COLO829 (cell line): ENCODE measurements at places on chromosomes 1 and 21.

DNA sequence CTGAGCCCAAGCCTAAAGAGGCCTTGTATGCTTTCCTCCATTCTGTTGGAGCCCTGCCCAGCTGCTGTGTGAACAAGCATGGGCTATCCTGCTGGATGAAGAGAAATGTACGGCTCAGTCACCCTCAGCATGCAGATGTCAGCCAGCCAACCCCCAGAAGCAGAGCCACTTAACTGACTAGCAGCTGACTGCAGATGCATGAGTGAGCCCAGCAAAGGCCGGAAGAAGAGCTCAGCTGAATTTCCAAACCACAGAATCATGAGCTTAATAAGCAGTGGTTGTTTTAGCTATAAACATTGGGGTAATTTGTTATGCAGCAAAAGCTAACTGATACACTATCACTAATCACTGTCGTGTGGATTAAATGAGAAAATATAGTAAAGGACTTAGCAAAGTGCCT lies 39.0 kb downstream of the FOXO6 start:
- DNase-seq = no peak

GRCh38 chr1:106568201-106568974 lies 488.1 kb upstream of the PRMT6 start:
- DNase-seq = no peak

GRCh38 chr1:155910621-155911121 lies 478 bp downstream of the RIT1 start:
- no peak for DNase-seq

- no peak for DNase-seq
These were observed 2.5 kb upstream of the PKNOX1 start for GRCh38 chr21:42971897-42972275.

- peak; percentile 72 for DNase-seq
These were observed 68.3 kb downstream of the DHRS3 start for GRCh38 chr1:12549460-12550349.

GRCh38 chr1:24077278-24077978 lies 34.5 kb downstream of the MYOM3 start:
- DNase-seq = no peak

DNA sequence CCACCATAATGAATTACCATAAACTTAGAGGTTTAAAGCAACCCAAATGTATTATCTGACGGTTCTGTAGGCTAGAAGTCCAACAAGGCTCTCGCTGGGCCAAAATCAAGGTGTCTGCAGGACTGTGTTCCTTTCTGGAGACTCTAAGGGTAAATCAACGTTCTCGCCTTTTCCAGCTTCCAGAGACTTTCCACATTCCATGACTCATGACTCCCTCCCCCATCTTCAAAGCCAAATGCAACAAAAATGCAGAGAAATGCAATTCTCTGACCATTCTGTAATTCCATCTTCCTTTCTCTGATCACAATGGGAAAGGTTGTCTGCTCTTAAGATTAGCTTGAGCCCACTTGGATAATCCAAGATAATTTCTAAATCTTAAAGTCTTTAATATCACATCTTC lies 287.1 kb downstream of the LTN1 start:
- DNase-seq = no peak

DNA sequence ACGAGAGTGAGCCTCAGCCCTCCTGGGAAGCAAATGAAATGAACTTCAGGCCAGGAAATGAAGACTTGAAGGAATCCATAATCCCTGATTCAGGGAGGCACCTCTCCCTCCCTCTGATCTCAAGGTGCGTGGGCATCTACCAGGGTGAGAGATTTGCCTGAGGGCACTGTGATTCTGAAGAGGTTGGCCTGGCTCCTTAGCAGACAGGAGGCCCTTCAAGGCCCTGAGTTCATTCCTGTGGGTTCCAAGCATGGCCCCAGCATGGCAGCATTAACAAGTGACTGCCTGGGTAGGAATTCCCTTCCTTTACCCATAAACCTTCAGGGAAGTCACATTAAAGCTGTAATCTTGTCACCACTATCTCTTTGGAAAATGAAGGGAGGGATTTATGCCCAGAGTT lies 29.8 kb upstream of the IFNGR2 start:
- no peak for DNase-seq

DNA sequence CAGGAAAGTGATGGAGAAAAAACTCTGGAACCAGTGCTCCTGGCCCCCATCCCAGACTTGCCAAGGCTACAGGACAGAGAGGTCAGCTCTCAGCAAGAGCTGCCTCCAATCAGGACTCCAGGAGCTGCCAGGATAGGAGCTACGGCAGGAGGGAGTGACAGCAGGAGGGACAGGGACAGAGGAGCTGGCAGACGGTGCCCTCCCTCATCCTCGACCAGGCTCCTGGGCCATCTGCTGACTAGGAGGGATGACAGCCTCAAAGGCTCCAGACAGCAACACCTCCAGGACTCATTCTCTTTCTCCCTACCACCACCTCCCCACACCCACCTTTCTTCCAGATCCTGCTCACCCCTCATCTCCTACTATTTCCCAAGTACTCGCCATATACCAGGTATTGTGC lies 22.7 kb downstream of the DLGAP3 start:
- DNase-seq = no peak

DNA sequence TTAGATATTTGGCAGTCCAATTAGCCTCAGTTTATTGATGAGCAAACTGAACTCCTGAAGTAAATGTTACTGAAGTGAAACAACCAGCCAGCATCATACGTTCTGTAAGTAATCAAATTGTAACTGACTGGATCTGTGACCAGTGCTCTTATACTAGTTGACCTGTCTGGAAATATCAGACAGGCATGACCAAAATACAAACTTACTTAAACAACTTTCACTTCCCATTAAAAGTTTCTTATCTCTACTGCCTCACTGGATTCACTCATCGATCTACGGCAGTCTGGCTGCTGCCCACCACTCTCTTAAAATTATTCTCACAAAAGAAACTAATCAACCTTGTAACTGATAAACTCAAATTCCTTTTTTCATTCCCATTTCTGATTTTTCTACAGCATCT lies 56.4 kb downstream of the WDR3 start:
- DNase-seq = no peak

DNA sequence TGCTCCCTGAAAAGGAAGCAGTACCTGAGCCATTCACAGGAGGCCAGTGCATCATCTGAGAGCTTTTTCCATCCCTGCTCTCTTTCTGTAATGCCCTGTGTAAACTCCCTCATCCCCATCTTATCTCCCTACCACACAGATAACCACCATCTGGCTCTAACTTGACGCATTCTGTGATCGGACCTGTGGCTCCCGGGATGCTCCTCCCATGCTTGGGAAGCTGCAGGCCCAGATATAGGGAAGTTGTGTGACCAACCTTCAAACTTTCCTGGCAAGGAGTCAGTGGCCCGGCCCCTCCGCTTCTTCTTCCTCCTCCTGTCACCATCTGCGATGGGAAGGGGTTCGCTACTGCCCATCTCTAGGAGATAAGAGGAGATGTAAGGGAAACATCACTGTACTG lies 21.1 kb downstream of the MKNK1 start:
- DNase-seq = no peak

DNA sequence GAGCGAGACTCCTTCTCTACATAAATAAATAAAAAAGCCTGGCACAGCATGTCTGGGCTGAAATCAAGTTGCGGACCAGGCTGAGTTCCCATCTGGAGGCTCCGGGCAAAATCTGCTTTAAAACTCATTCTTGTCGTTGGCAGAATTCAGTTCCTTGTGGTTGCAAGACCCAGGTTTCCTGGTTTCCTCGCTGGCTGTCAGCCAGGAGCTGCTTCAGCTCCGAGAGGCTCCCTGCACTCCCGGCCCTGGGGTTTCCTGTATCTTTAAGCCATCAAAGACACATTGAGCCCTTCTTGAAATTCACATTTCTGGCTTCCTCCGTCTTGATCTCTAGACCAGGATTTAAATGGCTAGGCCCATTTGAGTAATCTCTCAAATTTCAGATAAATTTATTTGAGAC lies 20.6 kb upstream of the SCCPDH start:
- DNase-seq = no peak

- no peak for DNase-seq
These were observed 43.9 kb upstream of the SPOCD1 start for GRCh38 chr1:31859719-31860118.

- no peak for DNase-seq
These were observed 53.4 kb upstream of the PTGFR start for GRCh38 chr1:78437396-78437795.

GRCh38 chr1:1440262-1441001 lies 4.9 kb downstream of the VWA1 start:
- no peak for DNase-seq

DNA sequence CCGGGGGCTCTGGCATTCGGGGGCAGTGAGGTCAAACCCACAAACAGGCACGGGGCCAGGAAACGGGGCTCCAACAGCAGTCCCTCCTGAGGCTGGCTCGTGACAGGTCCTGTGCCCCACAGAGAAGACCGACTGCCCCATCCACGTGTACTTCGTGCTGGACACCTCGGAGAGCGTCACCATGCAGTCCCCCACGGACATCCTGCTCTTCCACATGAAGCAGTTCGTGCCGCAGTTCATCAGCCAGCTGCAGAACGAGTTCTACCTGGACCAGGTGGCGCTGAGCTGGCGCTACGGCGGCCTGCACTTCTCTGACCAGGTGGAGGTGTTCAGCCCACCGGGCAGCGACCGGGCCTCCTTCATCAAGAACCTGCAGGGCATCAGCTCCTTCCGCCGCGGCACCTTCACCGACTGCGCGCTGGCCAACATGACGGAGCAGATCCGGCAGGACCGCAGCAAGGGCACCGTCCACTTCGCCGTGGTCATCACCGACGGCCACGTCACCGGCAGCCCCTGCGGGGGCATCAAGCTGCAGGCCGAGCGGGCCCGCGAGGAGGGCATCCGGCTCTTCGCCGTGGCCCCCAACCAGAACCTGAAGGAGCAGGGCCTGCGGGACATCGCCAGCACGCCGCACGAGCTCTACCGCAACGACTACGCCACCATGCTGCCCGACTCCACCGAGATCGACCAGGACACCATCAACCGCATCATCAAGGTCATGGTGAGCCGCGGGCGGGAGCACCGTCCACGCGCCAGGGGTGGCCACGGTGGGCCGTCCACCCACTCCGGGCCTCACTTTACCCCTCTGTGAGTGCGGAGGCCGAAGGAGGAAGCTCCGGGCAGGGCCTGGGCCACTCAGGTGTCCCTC lies 14.2 kb downstream of the COL6A2 start:
- DNase-seq = no peak

DNA sequence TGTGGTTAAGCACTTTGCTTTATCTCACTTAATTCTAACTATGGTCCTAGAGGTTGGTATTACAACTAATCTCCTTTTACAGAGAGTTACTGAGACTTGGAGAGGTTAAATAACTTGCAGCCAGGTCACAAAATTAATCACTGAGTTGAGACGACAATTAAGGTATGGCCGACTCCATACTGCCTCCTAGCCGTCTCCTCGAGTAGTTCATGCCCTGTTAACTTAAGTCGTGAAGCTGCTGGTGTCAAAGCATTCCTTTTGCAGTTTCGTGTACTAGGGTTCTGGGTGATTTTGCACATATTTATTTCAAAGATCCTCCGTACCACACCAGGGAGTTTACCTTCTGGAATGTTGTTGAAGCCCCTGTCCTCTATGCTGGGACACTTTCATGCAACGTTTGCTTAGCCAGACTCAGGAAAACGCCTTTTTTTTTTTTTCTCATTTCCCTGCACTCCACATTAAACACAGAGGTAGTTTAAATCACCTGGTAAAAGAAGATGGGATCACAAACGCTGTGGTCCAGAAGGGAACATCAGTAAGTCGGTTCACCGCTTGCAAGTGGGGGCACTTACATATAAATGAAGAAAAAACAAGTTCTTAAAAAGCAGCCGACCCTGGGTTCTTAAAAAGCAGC lies 570 bp upstream of the NEK7 start:
- peak; percentile 82 for DNase-seq

GRCh38 chr1:63935143-63935542 lies 161.3 kb downstream of the ROR1 start:
- DNase-seq = no peak

DNA sequence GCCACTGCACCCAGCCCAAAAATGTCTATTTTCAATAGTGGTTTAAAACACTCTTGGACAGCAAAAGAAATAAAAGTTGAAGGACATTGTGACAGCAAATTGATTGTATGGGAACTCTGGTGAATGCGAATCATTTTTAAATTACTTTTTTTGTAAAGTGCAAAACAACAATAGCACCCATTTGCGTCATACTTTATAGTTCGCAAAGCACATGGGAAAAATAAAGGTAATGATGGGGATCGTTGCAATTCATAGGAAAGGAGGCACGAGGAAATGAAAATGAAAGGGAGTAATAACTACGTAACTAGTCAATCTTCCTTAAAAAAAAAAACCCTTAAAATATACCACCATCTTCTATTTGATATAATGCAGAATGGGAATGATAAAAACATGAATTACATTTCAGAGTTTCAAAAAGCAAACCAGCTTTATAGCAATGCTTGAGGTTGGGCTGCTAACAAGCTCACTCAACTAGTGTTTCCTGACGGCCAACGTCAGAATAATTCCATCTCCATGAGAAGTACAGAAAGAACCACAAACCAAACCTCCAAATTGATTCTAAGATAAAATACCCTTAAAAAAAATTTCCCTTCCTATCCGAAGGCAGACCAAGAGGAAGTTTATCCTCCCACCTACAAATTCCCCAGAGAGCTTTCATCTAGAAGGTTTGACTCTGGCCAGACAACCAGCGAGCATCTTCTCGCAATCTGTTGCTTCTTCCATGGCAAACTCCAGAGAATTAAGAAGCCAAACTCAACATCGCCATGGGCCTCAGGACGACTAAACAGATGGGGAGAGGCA lies at the start of gene EDARADD:
TSS of gene EDARADD (plus strand) at position 606 of the 801 bp plus-strand sequence. CDS start at position 765, 159 bp downstream.
- DNase-seq = no peak

DNA sequence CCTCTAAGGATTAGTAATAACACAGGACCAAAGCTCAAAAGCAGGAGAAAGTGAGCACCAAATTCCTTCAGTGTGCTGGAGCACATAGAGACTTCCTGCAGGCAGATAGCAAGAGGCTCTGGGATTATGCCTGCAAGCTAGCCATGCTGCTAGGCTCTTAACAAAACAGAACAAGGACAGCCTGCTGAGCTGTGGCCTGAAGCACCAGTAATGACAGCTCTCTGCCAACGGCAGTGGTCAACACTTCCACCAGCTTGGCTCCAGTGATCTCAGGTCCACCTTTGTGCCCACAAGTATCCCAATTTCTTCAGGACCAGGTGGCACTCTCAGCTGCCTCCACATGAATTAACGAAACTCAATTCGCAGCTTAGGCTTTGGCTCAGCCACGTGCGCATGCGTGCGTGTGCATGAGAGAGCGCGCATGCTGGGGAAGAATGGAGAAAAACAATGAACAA lies 64.2 kb downstream of the SLC45A1 start:
- DNase-seq = no peak

- no peak for DNase-seq
These were observed 494 bp downstream of the NT5C1A start for GRCh38 chr1:39671433-39671792.
